ENCODE measurements at places on chromosomes 4 and X. TPM values are rescaled to one million over a fixed set of nuclear protein-coding genes. Genes with fewer than 3 reads are reported as not detected.

The PLA2G12A gene
- 10.7 TPM for total RNA-seq

The MAGEC2 gene
- not detected for total RNA-seq

The PCDH19 gene
- total RNA-seq = 0.05 TPM

The USP17L13 gene
- total RNA-seq = not detected

The FANCB gene
- total RNA-seq = 3.2 TPM

The FOXR2 gene
- total RNA-seq = not detected

The SCRG1 gene
- total RNA-seq = not detected

The EVC2 gene
- total RNA-seq = 2.5 TPM

The PDGFRA gene
- 0.96 TPM for total RNA-seq

The ZDHHC9 gene
- 41.0 TPM for total RNA-seq

The PRSS12 gene
- total RNA-seq = 0.41 TPM

The DKK2 gene
- not detected for total RNA-seq

Measured in A549 treated with DMSO at 1 μM for 4 hours (cell line).